Suppressor macrophage (primary cell): ENCODE measurements at places on chromosomes 7 and 10.

GRCh38 chr7:130022623-130023175, 28.5 kb downstream of the ZC3HC1 start:
- DNase-seq: no peak

- no peak for DNase-seq
These were observed 410.3 kb downstream of the KIF20B start for GRCh38 chr10:90111671-90112070.

DNA sequence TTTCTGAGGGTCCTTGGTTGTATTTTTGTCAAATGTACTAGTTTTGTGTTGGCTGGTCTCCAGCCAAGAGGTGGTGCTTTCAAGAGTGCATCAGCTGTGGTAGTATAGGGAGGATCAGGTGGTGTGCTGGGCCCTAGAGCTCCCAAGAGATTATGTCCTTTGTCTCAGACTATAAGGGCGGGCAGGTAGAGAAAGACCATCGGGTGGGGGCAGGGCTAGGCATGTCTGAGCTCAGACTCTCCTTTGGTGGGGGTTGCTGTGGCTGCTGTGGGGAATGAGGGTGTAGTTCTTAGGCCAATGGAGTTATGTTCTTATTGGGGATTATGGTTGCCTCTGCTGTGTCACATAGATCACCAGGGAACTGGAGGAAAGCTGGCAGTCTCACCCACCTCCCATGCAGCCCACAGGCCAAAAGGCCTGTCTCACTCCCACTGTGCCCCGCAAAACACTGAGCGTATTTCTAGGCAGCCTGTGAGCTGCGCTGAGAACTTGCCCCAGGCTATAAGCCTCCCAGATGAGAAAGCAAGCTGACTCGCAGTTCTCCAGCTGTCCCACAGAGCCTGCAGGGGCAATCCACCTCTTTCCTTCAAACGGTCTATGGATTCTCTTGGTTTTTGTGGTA, 1066.7 kb downstream of the GRM8 start:
- no peak for DNase-seq

DNA sequence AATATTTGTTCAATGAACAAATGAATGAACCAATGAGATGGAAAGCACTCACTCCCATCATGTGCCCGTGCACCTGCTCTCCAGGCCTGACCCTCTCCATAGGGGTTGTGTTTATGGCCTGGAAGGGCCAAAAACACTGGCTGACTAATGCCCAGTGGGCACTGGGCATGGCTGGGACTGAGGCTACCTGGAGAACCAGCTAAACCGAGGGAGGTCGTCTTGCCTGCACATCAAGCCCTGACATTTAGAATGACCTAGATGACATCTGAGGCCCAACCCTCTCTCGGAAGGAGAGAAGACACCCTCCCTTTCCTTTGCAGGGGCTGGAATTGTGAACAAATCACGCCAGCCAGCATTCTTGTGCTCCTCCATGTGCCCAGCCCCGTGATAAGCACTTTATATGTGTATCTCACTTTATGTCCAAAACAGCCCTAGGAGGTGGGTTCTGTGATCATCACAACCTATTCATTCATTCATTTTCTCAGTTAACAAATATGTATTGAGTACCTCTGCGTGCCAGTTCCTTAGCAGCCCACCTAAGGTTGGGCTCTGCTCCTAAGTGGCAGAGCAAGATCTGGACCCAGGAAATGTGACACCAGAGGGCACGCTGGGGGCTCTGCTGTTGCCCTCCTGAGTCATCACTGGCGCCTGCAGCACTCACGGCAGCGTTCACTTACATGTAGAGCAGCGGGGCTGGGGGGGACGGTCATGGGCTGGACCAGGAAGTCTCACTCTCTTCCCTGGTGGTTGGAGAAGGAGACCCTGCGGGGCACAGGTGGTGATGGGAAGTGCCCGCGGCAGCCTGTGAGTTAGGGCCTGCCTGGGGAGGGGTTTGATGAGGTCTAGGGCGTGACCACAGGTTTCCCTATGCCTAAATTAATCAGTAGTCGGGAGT, 52.0 kb downstream of the TSPAN15 start:
- DNase-seq: no peak

DNA sequence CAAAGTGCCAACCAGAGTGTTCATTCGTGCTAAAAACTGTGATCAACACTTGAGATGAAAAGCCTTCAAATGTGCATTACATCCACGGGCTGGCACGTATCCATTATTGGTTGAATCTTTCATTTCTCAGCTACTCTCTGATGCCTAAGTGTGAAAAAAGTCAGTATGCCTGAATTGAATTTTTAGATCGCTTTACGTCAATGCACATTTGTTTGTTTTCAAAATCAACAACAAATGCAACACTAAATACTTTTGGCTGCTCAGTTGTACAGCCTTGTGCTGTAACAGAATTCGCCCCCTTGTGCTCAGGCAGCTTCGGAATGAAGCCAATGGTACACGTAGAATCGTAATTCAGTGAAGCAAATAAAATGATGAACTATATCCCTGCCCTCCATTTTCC, 446.5 kb upstream of the NRP1 start:
- DNase-seq: no peak

DNA sequence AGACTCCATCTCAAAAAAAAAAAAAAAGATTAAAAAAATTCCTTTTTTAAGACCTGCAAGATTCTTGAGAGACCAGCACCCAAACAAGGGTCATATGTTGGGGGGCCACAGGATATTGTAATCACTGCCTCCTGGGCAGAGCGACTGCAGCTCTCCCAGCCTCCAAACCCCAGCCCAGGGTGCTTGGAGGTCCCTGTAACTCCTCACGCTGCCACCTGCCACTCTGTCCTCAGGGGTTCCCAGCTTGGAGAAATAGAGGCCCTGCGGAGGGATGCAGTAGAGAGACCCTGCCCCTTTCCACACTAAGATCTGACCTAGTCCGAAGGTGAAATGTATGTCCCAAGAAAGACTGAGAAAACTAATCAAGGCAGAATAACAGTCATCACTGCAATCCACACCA, 343.7 kb downstream of the GRID1 start:
- DNase-seq: no peak

DNA sequence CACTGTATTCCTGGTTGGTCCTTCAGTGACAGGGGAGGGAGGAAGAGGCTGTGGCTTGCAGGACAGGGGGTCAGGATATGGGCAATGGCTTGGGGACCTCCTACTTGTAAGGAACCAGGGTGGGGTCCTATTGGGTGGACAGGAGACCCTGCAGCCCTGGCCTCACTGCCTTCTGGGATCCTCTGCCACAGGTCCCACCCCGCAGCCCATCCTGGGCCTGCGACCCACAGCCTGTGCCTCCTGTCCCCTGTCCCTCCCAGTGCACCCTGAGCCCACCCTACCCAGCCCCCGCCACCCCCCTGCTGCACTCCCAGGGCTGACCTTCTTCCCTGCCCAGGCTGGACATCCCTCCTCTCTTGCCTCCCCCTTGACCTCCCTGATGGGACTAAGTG, 58.7 kb upstream of the MYL10 start:
- no peak for DNase-seq

DNA sequence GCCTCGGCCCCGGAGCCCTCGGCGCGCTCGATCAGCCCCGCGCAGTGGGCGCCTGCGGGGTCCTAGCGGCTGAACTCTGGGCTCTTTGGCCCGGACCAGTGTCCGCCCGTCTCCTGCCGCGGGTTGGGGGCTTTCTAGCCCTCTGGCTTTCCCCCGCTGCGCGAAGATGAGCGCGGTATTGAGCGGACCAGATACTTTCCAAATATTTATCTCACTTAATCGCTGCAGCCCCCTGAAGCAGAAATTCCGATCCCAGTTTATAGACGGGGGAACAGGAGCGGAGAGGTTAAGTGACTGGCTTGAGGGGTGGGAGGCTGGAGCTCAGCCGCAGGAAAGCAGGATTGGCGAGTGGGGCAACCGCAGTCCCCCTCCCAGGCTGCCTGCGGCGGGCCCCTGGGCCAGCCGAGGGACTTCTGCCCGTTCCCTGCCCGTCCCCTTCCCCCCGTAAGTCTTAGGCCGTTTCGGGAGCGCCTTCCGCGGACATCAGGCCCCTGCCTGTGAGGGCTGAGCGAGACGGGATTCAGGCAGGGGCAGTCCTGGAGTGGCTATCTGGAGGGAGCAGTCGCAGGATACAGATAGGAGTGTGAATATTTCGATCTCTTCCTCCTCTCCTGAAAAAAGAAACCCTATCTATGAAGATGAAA, 565 bp downstream of the STRIP2 start:
- DNase-seq: peak; percentile 21

DNA sequence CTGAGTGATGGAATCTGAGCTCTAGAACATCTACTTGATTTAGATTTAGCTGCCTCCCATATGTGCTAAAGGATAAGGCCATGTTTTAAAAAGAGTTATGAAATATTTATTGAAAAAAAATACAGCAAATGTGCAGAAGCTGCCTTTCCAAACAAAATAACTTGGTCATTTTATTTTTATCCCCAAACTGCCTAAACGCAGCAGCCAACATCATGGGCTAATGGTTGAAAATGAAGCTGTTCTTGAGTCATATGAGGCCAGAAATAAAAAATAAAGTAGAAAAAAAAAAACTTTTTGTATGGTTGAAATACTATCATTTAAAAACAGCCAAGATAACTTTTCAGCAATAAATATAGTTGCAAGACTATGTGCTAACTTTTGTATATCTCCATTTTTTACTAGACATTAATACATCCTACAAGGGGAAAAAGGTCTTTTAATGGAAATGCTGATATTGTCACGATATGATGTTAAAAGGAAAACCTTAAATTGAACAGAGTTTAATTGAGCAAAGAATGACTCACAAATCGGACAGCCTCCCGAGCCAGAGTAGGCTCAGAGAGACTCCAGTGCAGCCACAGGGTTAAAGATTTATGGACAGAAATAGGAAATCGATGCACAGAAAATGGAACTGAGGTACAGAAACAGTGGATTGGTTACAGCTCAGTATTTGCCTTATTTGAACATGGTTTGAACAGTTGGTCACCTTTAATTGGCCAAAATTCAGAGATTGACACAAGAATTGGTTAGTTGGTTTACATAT, 305.8 kb downstream of the MDFIC start:
- DNase-seq: no peak

- no peak for DNase-seq
These were observed 21.0 kb downstream of the ZCCHC24 start for GRCh38 chr10:79424221-79425073.

GRCh38 chr7:151351967-151352366, 10.4 kb downstream of the NUB1 start:
- peak; percentile 72 for DNase-seq

- peak; percentile 60 for DNase-seq
These were observed 298.6 kb downstream of the REEP3 start for GRCh38 chr10:63819753-63820329.

DNA sequence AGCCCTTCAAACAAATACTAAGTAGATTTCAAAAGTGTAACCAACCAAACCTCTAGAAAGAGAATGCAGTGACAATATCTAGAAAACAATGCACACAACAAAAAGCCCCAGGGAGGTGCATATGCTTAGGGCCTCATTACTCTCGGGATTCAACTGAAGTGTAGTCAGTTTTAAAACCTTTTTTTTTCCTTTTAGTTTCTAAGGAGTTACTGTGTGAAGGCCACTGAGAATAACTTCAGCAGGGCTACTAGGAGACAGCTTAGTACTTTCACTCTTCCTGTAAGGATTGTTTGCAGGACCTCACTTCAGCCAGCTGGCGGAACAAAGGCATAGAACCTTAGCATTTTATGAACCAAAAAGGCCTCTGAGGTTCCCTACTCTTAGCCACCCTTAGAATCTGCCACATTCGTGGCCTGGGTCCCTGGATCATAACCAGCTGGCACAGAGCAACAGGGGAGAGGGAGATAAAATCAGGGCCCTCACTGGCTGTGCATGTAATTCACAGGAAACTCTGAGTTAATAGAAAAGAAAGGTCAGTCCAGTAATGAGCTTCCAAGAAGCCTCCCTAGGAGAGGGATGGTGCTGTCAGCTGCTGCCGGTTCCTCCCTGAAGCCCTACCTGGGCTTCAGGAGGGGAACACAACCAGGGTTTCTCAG, 3.6 kb downstream of the VOPP1 start:
- no peak for DNase-seq

GRCh38 chr7:128067983-128068382, 36.7 kb upstream of the LRRC4 start:
- DNase-seq: no peak
